ENCODE measurements at places on chromosomes 7 and 10.

DNA sequence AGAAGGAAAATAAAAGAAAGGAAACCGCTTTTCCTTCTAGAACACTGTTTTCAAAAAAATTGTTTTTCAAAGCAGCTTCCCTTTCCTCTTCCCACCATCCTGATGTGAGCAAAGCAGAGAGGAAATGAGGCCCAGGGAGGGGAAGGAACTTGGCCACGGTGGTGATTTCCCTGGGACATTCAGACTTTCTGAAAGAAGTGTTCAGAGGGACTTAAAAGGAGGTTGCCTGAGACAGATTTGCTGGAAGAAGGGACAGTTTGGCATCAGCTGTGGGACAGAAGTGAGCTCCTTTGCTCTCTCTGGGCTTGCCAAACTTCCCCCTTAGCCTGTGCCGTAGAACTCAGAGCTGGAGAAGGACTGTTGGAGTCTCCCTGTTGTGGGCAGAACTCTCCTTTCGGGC is 30.3 kb downstream of the ADCYAP1R1 start:
- no peak for DNase-seq
- no peaks in the 10 kb centered on the region for H3K27me3 ChIP-seq
- H3K27ac ChIP-seq: no peak overlapping the region
- no peak overlapping the region for H3K4me3 ChIP-seq
- no peaks in the 10 kb centered on the region for H3K36me3 ChIP-seq

- H3K4me3 ChIP-seq: no peak overlapping the region
- H3K27ac ChIP-seq: peak overlapping the region; percentile 85
- no peaks in the 10 kb centered on the region for H3K36me3 ChIP-seq
- no peaks in the 10 kb centered on the region for H3K27me3 ChIP-seq
- DNase-seq: no peak
These were observed 44.1 kb downstream of the BAMBI start for GRCh38 chr10:28721318-28721951.

GRCh38 chr7:102874966-102875365 is 37.8 kb upstream of the LRRC17 start:
- no peaks in the 10 kb centered on the region for H3K36me3 ChIP-seq
- no peaks in the 10 kb centered on the region for H3K27me3 ChIP-seq
- no peak overlapping the region for H3K4me3 ChIP-seq
- no peak overlapping the region for H3K27ac ChIP-seq
- H3K4me1 ChIP-seq: no peaks in the 10 kb centered on the region
- no peak for DNase-seq

- H3K4me1 ChIP-seq: no peaks in the 10 kb centered on the region
- DNase-seq: no peak
- H3K4me3 ChIP-seq: no peak overlapping the region
- no peaks in the 10 kb centered on the region for H3K27me3 ChIP-seq
- H3K36me3 ChIP-seq: no peaks in the 10 kb centered on the region
These were observed 63.3 kb upstream of the THSD7A start for GRCh38 chr7:11895337-11895736.

DNA sequence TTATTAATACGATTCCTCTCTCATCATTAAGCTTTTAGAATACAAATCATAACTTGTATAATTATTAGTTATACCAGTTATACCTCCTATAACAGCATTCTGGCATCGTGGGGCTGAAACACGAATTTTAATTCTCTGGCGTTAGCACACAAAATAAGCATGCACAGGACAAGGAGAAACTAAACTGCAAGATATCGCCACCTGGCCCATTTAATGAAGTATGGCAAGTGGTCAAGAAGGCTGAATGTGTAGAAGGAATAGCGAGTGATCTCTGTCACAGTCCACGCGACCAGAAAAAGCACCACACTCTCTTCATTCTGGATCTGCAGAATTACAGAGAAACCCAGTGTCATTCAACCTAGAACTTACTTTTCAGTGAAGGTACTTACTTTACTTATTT is 18.1 kb downstream of the HACD1 start:
- no peaks in the 10 kb centered on the region for H3K27me3 ChIP-seq
- DNase-seq: no peak
- no peak overlapping the region for H3K4me3 ChIP-seq
- no peaks in the 10 kb centered on the region for H3K4me1 ChIP-seq

GRCh38 chr7:25881317-25882037 is 270.5 kb upstream of the NFE2L3 start:
- no peaks in the 10 kb centered on the region for H3K27me3 ChIP-seq
- H3K4me1 ChIP-seq: no peaks in the 10 kb centered on the region
- H3K4me3 ChIP-seq: no peak overlapping the region
- H3K36me3 ChIP-seq: no peaks in the 10 kb centered on the region
- DNase-seq: no peak
